ENCODE measurements at places on chromosomes 2 and 18. TPM values are rescaled to one million over a fixed set of nuclear protein-coding genes. Genes with fewer than 3 reads are reported as not detected.

The NOSTRIN gene
- total RNA-seq, result 7.0 TPM

The LIPG gene
- 13.9 TPM for total RNA-seq

The RNU2-63P gene
- total RNA-seq, result not detected

The STK39 gene
- total RNA-seq, result 19.4 TPM

DNA sequence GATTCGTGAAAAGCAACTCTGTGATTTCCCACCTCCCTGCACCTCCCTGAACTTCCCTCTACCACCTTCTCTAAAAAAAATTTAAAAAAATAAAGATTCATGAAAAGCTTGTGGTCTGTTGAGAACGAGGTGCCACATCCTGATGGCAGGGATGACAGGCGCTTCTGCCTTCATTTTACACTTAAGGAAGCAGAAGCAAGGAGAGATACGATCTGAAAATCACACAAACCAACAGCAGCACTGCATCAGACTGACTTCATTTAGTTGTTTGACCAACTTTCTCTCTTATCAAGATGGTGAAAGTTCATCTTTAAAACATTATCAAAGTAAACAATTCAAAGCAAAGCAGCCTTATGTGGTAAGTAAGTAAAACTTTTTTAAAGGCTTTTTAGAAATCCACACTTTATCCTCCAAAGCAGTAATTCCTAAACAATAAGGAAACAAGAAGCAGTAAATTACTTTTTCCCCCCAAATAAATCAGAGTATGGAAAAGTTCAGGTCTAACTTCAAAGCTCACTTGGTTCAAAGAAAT, 15.5 kb downstream of the WDFY1 start:
- no peaks in the 10 kb centered on the region for H3K36me3 ChIP-seq
- H3K27me3 ChIP-seq, result no peaks in the 10 kb centered on the region
- H3K4me3 ChIP-seq, result no peak overlapping the region
- no peak overlapping the region for H3K27ac ChIP-seq

GRCh38 chr2:9830685-9831410, 12.4 kb upstream of the TAF1B start:
- peak overlapping the region; percentile 90 for H3K27ac ChIP-seq
- no peaks in the 10 kb centered on the region for H3K4me1 ChIP-seq
- no peak overlapping the region for H3K4me3 ChIP-seq
- no peaks in the 10 kb centered on the region for H3K27me3 ChIP-seq

DNA sequence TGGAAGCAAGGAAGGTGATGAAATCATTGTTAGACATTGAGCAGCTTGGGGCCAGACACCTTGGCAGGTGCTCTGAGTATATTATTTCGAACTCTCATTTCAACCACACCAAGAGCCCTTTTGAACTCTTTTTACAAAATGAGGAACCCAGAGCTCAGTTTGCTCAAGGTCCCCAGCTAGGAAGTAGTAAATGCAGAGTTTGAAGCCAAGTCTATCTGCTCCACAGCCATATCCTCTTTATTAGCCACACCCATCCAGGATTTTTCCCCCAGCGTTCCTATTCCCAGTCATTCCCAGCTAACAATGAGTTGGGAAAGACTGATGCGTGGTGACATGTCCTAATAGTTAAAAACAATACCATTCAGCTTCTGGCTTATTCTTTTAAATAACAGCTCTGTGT, 40.2 kb downstream of the SEMA4F start:
- DNase-seq, result no peak
- H3K4me3 ChIP-seq, result no peak overlapping the region

- no peaks in the 10 kb centered on the region for H3K27me3 ChIP-seq
- no peak overlapping the region for H3K27ac ChIP-seq
- no peaks in the 10 kb centered on the region for H3K4me1 ChIP-seq
Measured at GRCh38 chr2:14745288-14746076, 113.0 kb downstream of the LRATD1 start.

DNA sequence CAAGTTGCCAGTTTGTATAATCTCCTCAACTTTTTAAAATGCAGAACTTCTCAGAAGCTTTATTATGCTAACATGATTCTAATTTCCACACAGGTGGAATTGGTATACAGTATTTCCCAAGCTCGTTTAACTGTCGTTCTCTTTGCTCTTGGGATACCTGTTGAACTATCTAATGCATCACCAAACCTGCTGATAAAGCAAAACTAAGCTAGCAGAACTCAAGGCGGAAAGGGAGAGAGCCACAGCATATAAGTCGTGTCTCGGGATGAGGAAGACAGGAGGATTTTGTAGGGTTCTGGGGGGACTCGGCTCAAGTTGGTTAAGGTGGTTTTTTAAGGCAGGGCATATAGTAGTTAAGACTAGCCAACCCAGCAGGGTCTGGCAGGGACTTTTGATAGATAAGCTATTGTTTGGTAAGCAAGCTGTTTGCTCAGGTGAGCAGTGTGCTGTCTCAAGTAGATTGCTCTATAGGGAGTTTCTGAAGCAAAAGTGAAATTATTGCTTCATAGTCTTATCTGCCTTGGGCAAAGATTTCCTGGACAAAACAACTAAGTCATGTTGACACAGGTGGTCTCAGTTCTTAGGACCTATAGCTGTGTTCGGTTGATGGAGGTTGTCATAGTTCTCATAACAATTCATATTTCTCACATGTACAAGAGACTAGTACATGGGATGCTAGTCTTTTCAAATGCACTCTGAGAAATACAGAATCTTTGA, 28.2 kb upstream of the CHRNA1 start:
- DNase-seq, result no peak
- no peaks in the 10 kb centered on the region for H3K27me3 ChIP-seq
- H3K4me3 ChIP-seq, result no peak overlapping the region
- H3K4me1 ChIP-seq, result no peaks in the 10 kb centered on the region

DNA sequence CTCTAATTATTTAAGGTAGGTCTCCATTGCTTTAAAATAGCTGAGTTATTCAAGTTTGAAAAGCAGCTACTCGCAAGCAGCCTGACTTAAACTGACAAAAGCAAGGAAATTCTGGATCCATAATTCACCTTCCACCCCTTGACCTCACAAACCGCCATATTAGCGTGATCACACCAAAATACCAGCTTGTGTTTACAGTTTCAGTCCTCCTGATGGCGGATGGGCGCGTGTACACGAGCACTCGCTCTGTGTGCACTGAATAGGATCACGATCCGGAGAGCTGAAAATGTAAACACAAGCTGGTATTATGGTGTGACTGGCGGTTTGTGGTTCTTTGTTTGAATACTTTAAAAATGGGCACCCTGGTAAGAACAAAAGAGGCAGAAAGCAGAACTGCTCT, 42.4 kb upstream of the PSMD14 start:
- no peak for DNase-seq
- no peak overlapping the region for H3K4me3 ChIP-seq
- no peaks in the 10 kb centered on the region for H3K27me3 ChIP-seq
- H3K27ac ChIP-seq, result no peak overlapping the region
- H3K4me1 ChIP-seq, result no peaks in the 10 kb centered on the region

DNA sequence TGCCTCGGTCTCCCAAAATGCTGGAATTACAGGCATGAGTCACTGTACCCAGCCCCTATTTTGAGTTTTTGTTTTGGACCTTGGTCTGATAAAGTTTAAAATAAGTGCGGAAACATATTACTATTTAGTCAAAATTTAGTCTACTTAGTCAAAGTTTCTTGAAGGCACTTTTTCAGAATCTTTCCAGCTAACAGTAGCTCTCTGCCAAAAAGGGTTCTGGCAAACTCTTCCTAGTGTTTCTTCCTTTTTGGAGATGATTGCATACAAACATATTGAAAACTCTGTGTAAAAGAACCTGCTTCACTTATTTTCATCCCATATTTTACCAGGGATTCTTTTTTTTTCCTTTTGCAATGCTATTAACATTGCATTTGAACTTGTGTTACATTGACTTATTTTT, 28.8 kb downstream of the GMCL1 start:
- no peaks in the 10 kb centered on the region for H3K4me1 ChIP-seq
- no peak for DNase-seq
- H3K27ac ChIP-seq, result no peak overlapping the region
- no peak overlapping the region for H3K4me3 ChIP-seq

DNA sequence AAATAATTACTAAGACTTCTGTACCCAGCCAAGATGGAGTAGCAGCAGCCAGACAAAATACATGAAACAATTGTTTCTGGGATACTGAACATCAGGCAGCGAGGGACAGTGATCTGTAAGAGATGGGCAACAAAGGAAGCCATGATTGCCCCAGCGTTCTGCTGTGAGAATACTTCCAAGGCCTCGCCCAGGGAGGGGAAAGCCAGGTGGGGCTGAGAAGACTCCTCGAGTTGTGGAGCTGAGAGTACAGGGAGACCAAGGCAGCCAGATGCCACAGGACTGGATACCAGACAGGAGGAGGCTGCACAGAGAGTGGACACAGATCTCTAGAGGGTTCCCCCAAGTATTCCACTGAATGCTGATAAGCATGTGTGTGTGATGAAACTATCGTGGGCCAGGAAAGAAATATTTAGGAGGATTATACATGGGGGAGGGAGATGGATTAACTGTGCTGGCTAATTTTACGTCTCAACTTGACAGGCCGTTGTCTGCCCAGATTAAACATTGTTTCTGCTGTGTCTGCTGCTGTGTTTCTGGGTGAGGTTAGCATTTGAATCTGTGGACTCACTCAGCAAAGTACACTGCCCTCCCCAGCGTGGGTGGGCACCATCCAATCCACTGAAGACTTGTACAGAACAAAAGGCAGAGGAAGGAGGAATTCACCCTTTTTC, 10.2 kb upstream of the LIMS2 start:
- H3K27me3 ChIP-seq, result no peaks in the 10 kb centered on the region
- DNase-seq, result no peak
- H3K36me3 ChIP-seq, result no peaks in the 10 kb centered on the region
- H3K27ac ChIP-seq, result peak overlapping the region; percentile 34

DNA sequence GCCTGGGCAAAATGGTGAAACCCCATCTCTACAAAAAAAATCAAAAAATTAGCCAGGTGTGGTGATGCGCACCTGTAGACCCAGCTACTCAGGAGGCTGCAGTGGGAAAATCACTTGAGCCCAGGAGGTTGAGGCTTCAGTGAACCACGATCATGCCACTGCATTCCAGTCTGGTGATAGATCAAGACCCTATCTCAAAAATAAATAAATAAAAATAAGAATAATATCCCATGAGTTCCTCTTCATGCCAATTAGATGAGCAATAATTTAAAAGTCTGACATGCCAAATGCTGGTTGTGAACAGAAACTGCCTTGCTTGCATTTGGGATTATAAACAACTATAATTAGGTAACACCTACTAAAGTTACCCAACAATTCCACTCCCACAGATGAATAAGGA, 22.1 kb upstream of the ANKRD44 start:
- H3K27me3 ChIP-seq, result no peaks in the 10 kb centered on the region
- H3K36me3 ChIP-seq, result no peaks in the 10 kb centered on the region
- H3K4me3 ChIP-seq, result no peak overlapping the region

DNA sequence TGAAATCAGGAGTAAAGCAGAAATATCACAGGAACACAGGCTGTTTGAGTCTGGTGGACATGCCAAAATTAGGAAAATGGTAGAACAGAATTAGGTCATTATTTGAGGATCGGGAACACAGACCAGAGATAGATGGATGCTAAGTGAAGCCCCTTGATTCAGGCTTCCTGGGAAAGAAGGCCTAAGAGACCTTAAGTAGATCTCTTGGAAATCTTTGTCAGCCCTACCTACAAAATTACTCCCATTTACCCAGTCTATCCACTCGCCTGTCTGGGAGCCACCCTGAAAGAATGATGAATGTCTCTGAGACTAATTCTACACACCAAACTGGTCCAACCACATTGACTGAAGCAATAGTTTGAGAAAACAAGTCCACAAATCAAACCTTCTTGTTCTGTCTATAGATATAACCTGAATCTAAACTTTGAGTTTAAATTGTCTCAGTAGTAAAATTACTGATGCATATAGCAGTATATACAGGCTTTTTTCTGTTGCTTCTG, 36.6 kb upstream of the TANK start:
- no peaks in the 10 kb centered on the region for H3K27me3 ChIP-seq
- H3K4me3 ChIP-seq, result peak overlapping the region; percentile 9
- peak overlapping the region; percentile 92 for H3K27ac ChIP-seq
- H3K36me3 ChIP-seq, result no peaks in the 10 kb centered on the region
- H3K4me1 ChIP-seq, result peaks cover 43% of the 10 kb centered on the region

DNA sequence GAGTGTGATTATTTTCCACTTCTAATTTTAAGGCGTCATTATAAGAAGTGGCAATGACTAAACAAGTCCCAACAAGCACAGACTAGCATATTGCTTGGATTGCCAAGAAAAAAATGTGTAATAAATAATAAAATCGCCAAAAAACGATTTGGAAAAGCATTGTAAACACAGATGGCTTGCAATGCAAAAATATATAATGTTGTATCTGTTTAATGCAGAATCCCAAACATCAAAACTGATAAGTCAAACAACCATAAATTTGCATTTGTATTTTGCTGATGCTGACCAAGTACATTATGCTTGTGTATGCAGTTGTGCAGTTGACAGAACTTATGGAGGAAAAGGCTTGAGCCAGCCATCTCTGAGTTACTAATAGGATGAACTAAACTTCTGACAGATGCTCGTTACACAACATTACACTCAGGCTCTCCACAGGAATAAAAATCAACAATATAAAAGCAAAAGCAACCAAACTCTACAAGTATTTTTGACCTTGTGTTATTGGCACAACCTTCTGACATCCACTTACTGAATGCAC, 68.1 kb downstream of the DNER start:
- no peak overlapping the region for H3K27ac ChIP-seq
- H3K4me3 ChIP-seq, result no peak overlapping the region
- no peaks in the 10 kb centered on the region for H3K27me3 ChIP-seq
- H3K36me3 ChIP-seq, result no peaks in the 10 kb centered on the region

- no peaks in the 10 kb centered on the region for H3K27me3 ChIP-seq
- H3K27ac ChIP-seq, result no peak overlapping the region
- DNase-seq, result no peak
- no peak overlapping the region for H3K4me3 ChIP-seq
- no peaks in the 10 kb centered on the region for H3K4me1 ChIP-seq
Measured at GRCh38 chr2:101014264-101014857, 12.3 kb downstream of the RPL31 start.
